H1 (cell line): ENCODE measurements at places on chromosomes 1 and 21. TPM values are rescaled to one million over a fixed set of nuclear protein-coding genes. Genes with fewer than 3 reads are reported as not detected.

Gene BACH1
- 50.7 and 57.1 TPM in 2 replicates for total RNA-seq

Gene OR2G6
- total RNA-seq = not detected in 2 replicates

Gene KANK4
- 0.22 and 0.23 TPM in 2 replicates for total RNA-seq

Gene TRABD2B
- 3.4 and 3.5 TPM in 2 replicates for total RNA-seq

DNA sequence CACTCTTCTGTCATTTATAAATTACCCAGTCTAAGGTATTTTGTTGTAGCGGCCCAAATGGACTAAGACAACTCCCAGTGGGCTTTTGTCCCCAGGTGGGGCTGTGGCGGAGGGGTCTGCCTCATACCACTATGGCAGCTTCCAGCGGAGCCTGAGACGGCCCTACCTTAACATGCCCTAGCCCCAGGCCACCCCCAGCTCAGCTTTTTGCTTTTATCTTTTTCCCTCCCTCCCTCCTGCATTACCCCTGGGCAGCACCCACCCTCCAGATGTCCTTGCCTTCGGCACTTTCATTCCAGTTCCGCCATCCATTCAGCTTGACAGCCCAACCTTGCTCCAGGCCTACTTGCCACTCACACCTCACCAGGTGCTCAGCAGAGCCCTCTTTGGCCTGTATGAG, 307.3 kb downstream of the PTPRU start:
- no peak overlapping the region for H3K4me3 ChIP-seq
- H3K36me3 ChIP-seq = no peaks in the 10 kb centered on the region
- DNase-seq = no peak
- no peaks in the 10 kb centered on the region for H3K27me3 ChIP-seq
- H3K27ac ChIP-seq = no peak overlapping the region

- no peak overlapping the region for H3K27ac ChIP-seq
- H3K27me3 ChIP-seq = no peaks in the 10 kb centered on the region
- H3K4me3 ChIP-seq = no peak overlapping the region
- no peaks in the 10 kb centered on the region for H3K36me3 ChIP-seq
Observed at GRCh38 chr1:226419284-226420029, 11.6 kb upstream of the PARP1 start.

DNA sequence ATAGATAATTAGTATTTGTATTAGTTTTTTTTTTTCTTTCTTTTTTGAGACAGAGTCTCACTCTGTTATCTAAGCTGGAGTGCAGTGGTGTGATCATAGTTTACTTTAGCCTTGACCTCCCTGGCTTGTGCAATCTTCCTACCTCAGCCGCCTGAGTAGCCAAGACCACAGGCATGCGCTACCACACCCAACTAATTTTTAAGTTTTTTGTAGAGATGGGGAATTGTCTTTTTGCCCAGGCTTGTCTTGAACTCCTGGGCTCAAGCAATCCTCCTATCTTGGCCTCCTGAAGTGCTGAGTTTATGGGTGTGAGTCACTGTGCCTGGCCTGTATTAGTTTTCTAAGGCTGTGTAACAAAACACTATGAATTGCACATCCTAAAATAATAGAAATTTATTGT, 58.3 kb downstream of the MSH4 start:
- no peak overlapping the region for H3K27ac ChIP-seq
- no peak overlapping the region for H3K4me3 ChIP-seq
- H3K4me1 ChIP-seq = no peaks in the 10 kb centered on the region
- no peaks in the 10 kb centered on the region for H3K27me3 ChIP-seq

GRCh38 chr1:205217418-205217817, 5.9 kb upstream of the DSTYK start:
- H3K36me3 ChIP-seq = no peaks in the 10 kb centered on the region
- H3K27ac ChIP-seq = no peak overlapping the region
- no peaks in the 10 kb centered on the region for H3K4me1 ChIP-seq
- no peaks in the 10 kb centered on the region for H3K27me3 ChIP-seq
- no peak overlapping the region for H3K4me3 ChIP-seq

DNA sequence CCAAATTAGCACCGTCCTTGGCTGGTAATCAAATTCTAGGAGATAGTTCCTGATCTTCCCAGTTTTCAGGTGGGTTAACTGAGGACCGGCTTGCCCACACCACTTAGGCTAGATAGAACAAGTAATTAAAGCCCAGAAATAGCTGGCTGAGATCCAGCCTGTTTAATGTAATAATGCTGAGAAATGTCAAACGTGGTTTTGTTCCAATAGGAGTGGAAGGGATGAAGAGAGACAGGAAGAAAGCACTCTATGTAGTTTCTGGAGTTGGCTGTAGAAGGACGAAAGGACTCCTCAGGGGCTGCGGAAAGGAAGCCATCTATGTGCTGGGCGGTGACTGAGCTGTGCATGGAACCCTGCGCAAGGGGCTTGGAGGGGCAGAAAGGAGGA, 18.6 kb downstream of the NAV1 start:
- no peaks in the 10 kb centered on the region for H3K36me3 ChIP-seq
- no peak for DNase-seq
- H3K27ac ChIP-seq = no peak overlapping the region
- no peaks in the 10 kb centered on the region for H3K27me3 ChIP-seq
- no peak overlapping the region for H3K4me3 ChIP-seq

DNA sequence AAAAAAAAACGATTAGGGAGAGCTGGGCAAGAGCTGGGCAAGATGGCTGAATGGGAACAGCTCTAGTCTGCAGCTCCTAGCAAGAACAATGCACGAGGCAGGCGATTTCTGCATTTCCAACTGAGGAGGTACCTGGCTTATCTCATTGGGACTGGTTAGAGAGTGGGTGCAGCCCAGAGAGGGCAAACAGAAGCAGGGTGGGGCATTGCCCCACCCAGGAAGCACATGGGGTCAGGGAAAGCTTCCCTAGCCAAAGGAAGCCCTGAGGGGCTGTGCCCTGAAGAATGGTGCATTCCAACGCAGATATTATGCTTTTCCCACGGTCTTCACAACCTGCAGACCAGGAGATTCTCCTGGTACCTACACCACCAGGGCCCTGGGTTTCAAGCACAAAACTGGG, 251.6 kb downstream of the GPATCH2 start:
- no peak overlapping the region for H3K4me3 ChIP-seq
- H3K4me1 ChIP-seq = peaks cover 6% of the 10 kb centered on the region
- no peak overlapping the region for H3K27ac ChIP-seq
- no peak for DNase-seq
- peaks cover 22% of the 10 kb centered on the region for H3K27me3 ChIP-seq
- H3K36me3 ChIP-seq = no peaks in the 10 kb centered on the region

GRCh38 chr1:171663854-171664575, 11.5 kb upstream of the MYOC start:
- H3K4me3 ChIP-seq = no peak overlapping the region
- H3K27ac ChIP-seq = no peak overlapping the region
- H3K4me1 ChIP-seq = no peaks in the 10 kb centered on the region
- no peaks in the 10 kb centered on the region for H3K36me3 ChIP-seq

DNA sequence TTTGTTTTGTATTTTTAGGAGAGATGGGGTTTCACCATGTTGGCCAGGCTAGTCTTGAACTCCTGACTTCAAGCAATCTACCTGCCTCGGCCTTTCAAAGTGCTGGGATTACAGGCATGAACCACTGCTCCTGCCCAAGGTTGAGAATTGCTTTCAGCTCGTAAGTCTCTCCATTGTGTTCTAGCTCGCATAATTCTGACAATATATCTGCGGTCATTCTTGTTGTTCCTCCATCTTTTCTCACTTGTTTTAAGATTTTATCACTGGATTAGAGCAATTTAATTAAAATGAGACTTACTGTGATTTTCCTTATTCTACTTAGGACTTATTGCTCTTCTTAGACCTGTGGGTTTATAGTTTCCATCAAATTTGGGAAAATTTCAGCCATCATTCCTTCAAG, 102.9 kb downstream of the AHCTF1 start:
- no peaks in the 10 kb centered on the region for H3K36me3 ChIP-seq
- no peaks in the 10 kb centered on the region for H3K27me3 ChIP-seq
- no peaks in the 10 kb centered on the region for H3K4me1 ChIP-seq
- H3K27ac ChIP-seq = no peak overlapping the region
- DNase-seq = no peak
- no peak overlapping the region for H3K4me3 ChIP-seq

GRCh38 chr1:101291562-101292380, 55.0 kb downstream of the S1PR1 start:
- no peaks in the 10 kb centered on the region; the same call in 1 of the 2 replicates for H3K4me1 ChIP-seq
- DNase-seq = no peak
- no peak overlapping the region for H3K4me3 ChIP-seq
- H3K27me3 ChIP-seq = no peaks in the 10 kb centered on the region
- no peak overlapping the region for H3K27ac ChIP-seq
